AG20443 (cell line): ENCODE measurements at places on chromosomes 1 and 21.

DNA sequence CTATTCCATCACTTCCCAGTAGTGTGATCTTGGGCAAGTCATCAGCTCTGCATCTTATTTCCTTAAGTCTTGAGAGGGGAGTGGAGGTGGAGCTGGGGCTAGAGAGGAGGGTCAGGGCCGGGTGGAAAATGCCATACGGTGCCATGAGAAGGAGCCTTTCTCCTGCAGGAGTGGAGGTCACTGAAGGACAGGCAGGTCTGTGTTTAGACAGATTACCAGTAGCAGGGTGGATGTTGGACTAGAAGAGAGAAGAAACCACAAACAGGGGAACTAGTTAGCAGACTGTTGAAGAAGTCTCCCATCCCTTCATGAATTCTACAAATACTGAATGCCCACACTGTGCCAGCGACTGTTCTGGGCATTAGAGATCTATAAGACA lies 13.9 kb upstream of the CPT2 start:
- DNase-seq = no peak

GRCh38 chr1:2411801-2412394 lies 466 bp downstream of the PEX10 start:
- no peak for DNase-seq

DNA sequence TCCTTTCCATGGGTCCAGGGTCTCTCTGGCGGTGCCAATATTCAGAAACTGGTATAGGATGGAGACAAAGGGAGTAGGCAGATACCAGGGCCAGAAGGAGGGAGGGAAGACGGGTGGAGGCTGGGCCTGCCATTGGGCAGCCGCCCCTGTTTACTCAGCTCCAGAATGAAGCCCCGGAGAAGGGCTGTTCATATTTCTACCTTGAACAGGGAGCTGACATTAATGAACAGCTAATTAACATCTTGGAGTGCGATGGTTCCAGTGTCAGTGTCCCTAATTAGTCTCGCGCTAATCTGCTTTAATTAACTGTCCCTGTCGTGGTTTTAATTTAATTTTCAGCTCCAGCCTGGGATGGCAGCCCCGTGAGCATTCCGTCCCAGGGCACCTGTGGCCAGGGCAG lies 113.8 kb downstream of the EPHB2 start:
- no peak for DNase-seq

DNA sequence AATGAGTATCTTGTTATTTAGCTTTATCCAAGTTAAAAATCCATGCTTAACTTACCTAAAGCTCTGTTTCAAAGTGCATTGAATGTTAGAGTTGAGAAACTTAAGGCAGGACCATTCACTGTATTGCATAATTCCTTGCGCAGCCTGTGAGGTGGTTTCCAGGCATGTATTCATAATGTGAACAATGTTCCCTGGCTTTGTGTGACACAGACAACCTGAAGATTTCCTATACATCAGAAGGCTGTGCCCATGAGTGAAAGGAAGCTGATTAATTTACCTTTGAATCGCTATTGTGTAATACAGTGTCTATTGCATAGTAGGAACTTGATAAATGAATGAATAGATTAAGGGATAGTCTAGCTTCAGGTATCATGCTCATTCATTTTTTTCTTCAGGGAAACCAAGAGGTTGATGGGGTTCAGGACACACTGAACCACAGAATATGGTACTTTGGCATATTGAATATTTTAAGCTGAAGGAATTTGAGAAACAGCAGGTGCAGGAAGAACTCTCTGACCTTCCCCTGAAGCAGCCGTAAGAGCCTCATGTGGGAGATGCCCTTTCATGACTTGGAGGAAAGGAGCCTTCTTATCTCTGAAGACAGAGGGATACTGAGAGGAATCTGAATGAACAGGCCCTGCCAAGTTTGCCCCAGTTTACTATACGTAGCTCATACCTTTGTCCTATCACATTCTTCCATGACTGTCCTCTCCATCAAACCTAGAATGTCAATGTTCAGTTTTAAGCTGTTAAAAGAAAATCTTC lies 88.6 kb upstream of the GNG12 start:
- no peak for DNase-seq

DNA sequence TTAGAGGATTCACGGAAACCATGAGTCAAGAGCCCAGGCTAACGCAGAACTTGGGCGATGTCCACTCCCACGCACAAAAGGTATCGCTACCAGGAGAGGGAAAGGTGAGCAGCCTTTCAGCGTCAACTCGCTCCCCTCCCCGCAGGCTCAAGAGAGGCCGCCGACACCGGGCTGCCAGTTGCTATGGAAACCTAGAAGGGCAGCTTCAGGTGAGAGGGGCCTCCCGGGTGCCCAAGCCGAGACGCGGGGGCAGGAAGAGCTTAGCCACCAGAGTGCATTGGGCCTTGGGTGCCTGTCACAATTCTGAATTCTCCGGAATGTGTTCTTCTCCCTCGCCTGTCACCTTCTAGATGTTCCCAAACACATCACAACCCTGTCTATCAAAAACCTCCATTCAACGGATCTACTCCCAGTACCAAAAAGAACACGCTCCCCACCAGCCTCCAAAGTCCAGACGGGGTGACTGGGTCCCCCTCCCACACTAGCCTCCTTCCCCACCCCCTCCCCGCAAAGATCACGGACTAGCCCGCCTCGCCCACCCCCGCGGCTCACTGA lies 694 bp downstream of the MEAF6 start:
- DNase-seq = peak; percentile 28

DNA sequence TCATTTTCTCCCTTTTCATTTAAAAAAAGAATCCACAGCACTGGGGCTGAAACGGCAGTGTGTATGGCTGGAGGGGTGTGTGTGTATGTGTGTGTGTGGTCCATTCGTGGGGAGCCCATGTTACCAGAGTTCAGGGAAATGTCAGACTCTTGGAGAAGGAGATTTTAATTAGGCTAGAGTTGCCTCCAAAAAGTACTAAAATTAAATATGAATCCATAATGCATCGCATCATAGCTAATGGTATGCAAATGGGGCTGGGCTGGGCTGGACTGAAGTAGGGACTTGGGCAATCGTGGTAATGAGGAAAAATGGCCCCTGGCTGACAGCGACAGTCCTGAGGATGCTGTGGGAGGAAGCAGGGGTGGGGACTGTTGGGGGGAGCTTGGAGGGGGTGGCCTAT lies 24.8 kb downstream of the GRIK3 start:
- no peak for DNase-seq
